ENCODE measurements at places on chromosomes 12 and 14.

GRCh38 chr12:51458635-51459034 lies 34.0 kb downstream of the SLC4A8 start:
- DNase-seq = no peak

GRCh38 chr14:76152333-76152681 lies 585 bp downstream of the GPATCH2L start:
- no peak for DNase-seq

DNA sequence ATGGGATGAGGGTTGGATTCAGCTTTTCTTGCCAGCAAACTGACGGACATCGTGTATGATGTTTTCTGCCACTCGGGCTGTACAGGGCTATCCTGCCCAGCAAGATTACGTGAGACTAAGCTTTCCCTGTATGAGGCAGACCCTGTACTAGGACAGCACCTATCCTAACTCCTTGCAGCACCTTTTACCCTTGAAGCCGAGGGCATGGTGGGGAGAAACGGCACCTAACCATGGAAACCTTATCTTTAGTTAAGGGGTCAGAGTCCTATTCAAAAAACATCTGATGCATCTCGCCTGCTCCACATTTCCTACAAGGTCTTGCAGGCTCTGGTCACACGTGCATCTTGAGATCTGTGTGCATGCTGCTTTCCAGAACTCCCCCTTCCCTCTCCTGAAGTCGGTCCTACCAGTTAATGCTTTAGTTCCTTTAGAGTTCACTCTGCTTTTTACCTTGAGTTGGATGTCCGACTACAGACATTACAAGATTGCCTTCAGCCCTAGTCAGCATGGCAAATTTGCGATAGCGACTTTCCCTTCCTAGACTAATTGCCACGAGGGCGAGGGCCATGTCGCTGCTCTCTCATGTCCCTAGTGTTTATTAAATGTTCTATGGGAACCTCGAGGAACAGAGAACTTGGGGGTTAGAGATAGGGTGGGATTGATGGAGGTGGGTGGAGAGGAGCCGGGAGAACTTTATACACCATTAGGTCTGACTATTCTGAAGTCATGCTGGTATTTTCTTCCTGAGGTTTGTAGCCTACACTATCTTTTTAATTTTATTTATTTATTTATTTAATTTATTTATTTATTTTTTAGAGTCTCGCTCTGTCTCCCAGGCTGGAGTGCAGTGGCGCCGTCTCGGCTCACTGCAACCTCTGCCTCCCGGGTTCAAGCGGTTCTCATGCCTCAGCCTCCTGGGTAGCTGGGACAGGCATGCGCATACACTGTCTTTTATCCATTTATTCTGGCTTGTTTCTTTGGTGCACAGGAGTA lies 6.6 kb downstream of the RAN start:
- DNase-seq = no peak

- DNase-seq = peak; percentile 47
Observed at GRCh38 chr12:116880817-116881324, 370 bp downstream of the HRK start.

GRCh38 chr14:74578479-74578878 lies 33.6 kb downstream of the LTBP2 start:
- DNase-seq = no peak

DNA sequence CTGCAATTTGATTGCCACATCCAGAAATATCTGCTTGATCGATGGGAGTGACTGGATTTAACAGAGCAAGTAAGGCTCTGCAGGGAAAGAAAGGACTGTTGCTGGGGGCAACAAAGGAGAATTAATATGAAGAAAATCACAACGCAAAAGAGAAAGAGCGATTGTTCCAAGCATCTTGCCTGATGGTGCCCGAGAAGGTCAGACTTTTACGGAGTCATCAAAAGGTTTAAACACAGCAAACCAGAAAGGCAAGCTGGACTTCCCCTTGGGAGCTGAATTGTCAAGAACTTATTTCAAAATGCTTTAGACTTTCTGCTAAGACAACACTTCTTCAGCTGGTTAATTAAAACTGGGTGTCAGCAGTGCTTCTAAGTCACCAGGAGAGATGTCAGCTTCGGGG lies 791.5 kb downstream of the MED13L start:
- DNase-seq = no peak

GRCh38 chr12:117098361-117099217 lies 627 bp downstream of the TESC start:
- DNase-seq = no peak

GRCh38 chr14:93065272-93065730 lies 50.4 kb downstream of the ITPK1 start:
- no peak for DNase-seq

DNA sequence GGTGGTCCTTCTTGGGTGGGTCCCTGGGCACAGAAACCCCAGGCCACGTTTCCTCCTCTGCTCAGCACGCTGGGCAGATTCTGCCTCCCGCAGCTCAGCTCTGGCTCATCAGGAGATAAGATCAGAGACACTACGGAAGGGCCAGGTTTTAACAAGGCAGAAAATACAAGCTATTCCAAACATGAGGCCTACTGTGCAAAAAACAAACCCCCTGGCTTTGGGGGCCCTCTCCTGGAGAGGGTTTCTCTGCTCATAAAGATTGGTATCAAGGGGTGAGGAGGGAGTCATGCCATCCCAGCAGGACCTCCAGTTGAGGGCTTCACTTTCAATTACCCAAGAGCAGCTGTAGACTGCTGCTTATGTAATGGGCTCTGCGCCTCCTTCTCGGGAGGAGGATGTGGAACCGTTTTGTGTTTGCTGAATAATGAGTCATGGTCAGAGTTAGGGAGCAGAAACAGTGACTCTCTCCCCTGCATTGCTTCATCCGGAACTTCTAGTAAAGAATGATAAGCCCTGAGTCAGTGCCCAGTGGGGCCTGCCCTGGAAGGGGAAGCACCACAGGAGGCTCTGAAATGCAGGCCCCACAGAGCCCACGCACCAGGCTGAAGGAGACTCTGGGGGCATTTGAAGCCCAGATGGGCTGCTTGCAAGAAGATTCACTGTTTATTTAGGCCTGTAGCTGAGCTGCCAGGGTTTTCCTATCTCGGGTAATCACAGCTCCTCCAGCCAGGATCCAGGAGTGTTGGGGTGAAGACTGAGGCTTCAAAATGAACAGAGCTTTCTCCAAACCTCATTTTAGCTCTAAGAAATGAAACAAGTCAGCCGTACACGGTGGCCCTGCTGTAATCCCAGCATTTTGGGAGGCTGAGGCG lies 79.3 kb downstream of the SSPN start:
- no peak for DNase-seq

DNA sequence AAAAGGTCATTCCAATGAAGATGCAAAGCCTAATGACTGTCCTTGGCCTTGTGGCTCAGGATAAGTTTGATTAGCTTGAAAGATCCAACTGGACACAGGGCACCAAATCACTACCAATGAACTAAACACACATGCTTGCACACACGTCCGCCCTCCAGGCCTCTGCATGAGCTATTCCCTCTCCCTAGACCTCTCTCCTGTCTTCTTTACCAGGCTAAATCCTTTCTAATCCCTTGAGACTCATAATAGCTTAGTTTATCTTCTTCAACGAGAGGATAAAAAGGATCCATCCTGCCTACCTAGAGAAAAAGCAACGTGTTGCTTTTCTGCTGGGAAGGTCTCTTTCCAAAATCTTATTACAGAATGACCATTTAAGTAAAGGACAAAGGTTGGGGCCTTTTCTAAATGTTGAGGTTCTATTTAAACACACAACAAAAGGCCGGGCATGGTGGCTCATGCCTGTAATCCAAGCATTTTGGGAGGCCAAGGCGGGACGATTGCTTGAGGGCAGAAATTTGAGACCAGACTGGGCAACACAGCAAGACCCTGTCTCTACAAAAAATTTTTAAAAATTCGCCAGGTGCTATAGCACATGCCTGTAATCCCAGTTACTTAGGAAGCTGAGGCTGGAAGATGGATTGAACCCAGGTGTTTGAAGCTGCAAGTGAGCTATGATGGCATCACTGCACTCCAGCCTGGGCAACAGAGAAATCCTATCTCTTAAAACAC lies 22.4 kb downstream of the PXN start:
- DNase-seq = peak; percentile 66

GRCh38 chr12:122725452-122726079 lies 5.1 kb downstream of the HCAR1 start:
- no peak for DNase-seq

DNA sequence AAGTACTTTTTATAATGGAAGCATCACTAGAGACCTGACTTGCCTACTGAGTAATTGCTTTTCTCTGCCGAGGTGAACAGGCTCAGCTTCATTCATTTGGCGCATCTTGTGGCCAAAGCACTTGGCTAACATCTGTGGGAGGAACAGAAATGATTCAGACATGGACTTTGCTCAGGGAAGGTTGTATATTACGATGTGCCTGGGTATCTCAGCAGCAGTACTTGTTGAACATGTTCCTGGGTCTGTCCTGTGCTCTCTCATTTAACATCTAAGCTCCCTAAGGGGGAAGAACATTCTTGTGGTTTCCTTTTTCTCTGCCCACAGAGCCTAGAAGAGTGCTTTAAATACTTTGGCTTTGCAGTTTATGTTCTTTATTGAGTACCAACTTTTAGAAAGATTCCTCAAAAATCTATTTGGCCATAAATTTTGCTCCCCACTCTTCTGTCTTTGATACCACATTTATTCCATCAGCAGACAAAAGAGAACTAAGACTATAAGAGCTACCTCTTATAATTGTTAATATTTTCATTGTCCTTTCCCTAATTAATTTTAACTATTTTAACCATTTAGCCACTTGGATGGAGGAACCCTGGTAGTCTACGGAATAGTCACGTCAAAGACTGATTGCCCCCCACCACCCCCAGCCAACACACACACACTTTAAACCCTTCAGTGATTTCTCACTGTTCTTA lies 101.2 kb upstream of the EGLN3 start:
- no peak for DNase-seq

DNA sequence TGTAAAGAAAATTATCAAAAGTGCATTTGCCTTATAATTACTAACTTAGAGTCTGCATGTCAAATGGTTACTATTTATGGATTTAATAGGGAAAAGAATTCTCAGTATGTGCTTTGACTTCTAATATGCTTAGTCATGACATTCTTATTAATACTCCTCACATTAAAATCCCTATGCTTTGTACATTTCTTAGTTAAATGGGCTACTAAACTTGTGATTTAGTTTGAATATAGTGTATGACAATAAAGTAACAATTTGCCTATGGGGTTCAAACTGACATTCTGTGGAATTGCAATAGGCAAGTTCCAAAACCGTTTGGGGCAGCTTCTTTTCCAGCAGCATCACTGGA lies 361.9 kb upstream of the TMTC1 start:
- no peak for DNase-seq

- DNase-seq = no peak
Observed at GRCh38 chr14:101849640-101850039, 88.1 kb downstream of the PPP2R5C start.

DNA sequence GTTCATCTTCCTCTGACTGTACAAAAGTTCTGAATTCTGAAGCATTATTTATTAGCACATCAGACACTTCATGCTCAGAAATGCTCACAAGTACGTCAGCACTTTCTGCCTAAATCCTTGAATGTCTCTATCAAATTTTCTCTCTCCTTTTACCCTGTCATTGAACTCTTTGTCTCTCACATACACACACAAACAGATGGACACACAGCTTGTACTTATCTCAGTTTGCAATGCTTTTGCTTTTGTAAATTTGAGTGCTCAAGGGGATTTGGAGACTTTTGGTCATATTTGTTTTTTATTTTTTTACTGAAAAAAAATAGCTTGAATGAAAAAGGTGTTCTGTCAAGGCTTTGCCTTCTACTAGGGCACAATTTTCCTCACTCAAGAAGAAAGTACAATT lies 64.2 kb upstream of the PDZRN4 start:
- no peak for DNase-seq

DNA sequence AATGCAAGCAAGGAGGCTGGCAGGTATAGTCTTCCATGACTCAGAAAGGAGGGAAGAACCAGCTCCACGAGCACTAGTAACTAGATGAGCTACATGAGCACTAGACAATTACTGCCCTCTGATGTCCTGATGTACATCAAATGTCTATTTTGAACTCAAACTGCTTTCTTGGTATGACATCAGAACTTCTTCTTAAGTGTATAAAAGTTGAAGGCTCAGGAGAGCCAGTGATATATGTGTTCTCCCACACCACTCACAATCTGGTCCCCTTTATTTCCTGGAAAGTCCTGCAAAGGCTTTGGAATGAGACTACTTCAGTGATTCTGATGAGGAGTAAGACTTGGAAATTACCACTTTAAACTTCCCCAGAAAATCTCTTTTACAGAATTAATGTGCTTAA lies 18.5 kb upstream of the DHRS7 start:
- DNase-seq = no peak

DNA sequence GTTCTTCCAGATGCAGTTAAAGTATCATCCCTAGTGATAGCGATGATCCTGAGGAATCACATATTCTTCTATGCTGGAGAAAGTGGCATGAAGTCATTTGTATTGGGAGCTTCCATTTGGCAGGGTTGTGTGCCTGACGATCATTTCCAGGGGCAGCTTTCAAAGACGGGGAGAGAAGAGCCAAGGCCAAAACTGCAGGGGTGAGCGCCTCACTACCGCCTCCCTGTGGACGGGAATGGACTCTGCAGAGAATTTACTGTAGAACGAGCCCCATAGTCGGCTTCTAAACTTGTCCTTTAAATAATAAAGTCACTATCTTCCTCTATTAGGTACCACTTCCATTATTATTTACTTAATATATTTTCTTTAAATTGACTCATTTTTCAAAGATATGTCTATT lies 555.9 kb upstream of the TMEM132C start:
- no peak for DNase-seq

GRCh38 chr14:77859934-77860570 lies 60.1 kb downstream of the ADCK1 start:
- no peak for DNase-seq

DNA sequence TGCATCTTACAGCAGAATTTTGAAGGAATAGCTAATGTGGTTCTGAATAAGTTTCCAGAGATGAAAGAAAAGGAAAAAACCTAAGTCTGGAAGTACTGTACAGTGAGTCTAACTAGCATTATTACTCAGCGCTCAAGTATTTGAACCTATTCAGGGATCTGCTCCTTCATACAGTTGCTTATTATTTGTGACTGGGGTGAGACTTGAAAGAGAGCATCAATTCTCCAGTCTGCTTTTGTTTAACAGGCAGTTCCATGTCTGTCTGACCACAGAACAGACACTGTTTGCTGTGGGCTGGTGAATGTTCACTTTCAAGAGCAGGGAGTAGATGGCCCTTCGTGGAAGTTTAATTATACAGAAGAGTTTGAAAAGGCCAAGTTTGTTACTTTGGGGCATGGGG lies 9.3 kb downstream of the ETV6 start:
- no peak for DNase-seq

DNA sequence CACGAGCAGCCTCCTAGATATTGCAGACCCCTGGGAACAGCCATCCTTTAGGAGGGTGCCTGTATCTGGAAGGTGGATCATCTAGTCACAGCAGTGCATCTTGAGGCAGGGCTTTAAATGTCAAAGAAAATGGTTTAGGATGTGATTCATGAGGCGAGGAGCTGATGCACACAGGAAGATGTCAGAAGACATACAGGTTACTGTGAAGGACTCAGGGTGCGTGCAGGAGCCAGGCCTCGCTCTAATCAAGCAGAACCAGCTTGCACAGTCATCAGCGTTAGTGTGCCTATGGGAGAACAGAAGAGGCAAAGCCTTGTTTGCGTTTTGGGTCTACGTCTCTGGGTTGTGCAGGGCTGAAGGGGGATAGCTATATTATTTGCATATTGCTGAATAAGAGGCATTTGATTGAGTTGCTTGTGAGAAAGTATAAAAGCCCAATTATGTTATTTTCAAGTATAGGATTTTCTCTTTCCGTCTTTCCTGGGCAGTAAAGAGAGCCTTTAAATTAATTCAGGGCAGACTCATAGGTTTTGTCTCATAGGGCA lies 77.3 kb upstream of the RPH3A start:
- DNase-seq = no peak

- no peak for DNase-seq
Observed at GRCh38 chr12:75856235-75856634, 175.3 kb downstream of the PHLDA1 start.
